ENCODE measurements at places on chromosomes 1 and 21.

DNA sequence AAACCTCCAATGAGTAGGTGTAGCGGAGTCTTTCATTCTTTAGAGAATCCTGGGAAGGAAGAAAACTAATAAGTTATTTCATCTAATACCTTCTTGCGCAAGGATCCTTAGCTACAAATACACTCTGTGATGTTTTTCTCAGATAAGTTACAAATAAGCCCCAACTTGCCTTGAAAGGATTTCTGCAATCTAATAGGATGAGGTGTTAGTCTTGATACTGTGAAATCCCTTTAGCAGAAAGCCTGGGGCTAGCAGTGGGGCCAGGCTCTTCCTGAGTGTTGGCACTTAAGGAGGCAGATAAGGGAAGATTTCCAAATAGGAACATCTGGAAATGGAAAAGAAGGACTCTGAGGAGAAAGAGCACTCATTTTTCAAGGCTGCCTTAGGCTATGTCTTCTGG is 168.0 kb upstream of the DAB1 start:
- DNase-seq, result no peak

- DNase-seq, result peak; percentile 31
Measured at GRCh38 chr1:218351391-218352074, 6.4 kb downstream of the TGFB2 start.

- DNase-seq, result no peak
Measured at GRCh38 chr21:41956926-41957729, 3.3 kb upstream of the C2CD2 start.

- DNase-seq, result no peak
Measured at GRCh38 chr1:209512821-209513220, 70.7 kb upstream of the CAMK1G start.

- DNase-seq, result no peak
Measured at GRCh38 chr1:221725735-221726672, 15.9 kb downstream of the DUSP10 start.

DNA sequence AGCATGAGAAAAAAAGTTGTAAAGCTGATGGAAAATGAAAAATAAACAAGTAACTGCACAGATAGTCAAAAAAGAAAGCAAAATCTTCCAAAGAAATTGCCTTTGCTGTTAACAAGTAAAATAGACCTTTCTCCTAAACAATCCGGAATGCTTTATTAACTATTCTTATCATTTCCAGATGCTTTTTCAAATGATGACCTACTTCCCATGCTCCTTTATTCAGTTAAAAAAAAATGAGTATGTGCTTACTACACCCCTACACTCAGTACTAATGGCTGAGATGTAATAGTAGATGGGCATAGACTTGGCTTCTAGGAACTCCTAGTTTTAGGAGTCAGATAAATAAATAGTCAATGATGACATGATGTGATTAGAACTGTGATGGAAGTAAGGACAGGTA is 108.5 kb downstream of the NIBAN1 start:
- no peak for DNase-seq

- DNase-seq, result no peak
Measured at GRCh38 chr1:201456499-201457309, 12.3 kb downstream of the PHLDA3 start.

DNA sequence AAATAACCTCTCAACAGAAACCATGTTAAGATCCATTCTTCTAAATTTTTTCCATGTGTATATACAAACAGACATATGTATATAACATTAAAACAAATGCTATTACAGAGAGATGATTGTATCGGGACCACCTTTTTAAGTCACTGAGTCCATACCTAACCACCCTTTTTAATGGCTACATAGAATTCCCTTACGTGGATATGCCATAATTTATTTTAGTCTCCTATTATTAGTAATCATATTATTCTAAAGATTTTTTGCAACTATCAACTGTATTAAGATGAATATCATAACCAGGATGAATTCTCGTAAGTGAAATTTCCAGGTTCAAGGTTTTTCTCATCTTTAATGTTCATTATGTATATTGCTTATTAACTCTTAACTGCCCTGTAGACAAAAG is 259.7 kb downstream of the HHAT start:
- no peak for DNase-seq

- no peak for DNase-seq
Measured at GRCh38 chr1:20446796-20447195, 39.2 kb downstream of the CAMK2N1 start.

DNA sequence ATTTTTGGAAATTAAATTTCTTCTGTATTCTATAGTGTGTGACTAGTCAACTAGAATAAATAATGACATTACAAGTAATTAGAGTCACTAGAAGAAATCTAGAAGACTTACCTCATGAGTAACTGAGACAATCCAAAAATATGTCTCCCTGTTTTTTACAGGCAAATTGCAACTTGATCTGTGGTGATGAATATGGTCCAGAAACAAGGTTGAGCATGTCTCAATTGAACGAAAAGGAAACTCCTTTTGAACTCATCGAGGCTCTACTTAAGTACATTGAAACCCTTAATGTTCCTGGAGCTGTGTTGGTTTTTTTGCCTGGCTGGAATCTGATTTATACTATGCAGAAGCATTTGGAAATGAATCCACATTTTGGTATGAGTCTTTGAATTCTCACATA is 36.7 kb downstream of the DHX9 start:
- DNase-seq, result no peak

DNA sequence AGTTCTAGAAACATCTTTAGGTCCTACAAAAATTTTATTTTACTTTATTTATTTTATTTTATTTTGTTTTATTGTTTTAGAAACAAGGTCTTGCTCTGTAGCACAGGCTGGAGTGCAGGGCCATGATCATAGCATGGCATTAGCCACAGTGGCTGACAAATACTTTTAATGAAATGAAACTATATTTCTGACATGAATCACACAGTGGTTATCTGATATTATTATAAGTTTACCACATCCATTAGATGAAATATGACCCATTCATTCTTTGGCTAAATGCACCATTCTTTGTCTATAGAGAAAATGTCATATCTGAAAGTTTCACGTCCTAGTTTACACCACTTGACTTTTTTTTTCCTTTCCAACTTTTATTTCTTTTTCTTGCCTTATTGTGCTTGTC is 613.4 kb upstream of the ADAMTS5 start:
- no peak for DNase-seq

- peak; percentile 58 for DNase-seq
Measured at GRCh38 chr1:32240140-32240951, 6.7 kb upstream of the FAM167B start.

GRCh38 chr1:25504706-25505595 is 38.5 kb upstream of the LDLRAP1 start:
- DNase-seq, result no peak

DNA sequence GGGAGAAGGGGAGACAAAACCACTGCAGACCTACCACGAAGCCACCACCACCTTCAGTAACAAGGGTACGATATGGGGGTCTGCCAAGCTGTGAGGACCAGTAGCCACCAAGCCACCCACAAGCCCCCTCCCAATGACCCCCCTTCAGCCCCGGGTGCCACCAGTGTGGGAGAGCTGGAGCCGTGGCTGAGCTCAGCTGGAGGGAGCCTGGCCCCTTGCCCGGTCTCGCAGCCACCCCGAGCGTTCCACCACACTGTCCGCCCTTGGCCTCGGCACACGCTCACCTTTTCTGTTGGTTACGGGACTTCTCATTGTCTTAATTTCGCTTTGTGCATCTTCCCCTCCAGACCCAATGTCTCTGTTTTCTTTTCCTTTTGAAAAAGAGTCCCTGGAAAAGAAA is 26.4 kb upstream of the CNTN2 start:
- DNase-seq, result no peak

- no peak for DNase-seq
Measured at GRCh38 chr1:180805316-180805715, 107.4 kb upstream of the KIAA1614 start.

- no peak for DNase-seq
Measured at GRCh38 chr1:50697440-50698421, 262.3 kb downstream of the FAF1 start.

DNA sequence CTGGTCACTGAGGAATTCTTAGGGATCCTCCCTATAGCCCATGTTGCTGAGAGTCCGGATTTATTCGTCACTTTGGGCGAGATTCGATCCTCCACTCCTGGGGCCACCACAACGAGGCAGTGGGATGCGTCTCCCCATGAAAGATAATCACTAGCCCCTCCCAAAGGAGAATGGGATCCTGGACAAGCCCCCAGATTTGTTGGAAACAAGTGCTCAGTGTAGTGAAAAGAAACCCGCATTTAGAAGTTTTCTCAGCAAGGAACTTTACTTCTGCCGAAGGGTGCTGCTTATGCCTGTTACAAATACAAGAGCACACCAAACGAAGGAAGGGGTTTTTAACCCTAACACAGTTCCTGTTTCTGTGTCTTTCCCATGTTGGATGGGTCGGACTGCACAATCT is 83.3 kb downstream of the ZFYVE9 start:
- no peak for DNase-seq

DNA sequence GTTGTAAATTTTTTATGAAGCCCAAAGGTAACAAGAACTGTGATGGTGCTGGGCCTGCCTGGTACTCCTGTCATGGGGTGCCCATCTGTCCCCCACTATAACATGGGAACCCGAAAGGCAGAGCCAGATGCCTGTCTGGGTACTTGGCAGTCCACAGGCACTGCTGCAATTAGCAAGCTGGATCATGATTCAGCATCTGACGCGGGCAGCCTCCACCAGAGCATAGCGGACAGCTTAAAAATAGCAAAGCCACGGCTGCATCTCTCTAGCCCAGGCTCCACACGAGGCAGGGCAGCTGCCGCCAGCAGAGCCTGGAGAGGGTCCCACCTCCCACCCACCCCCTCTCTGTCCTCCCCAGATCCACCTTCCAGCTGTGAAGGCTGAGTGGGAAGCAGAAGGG is 22.9 kb downstream of the SUSD4 start:
- no peak for DNase-seq

Measured in CD4-positive, alpha-beta T cell treated with Interleukin-15 for 1 hour (primary cell).